ENCODE measurements at places on chromosomes 16 and 17.

DNA sequence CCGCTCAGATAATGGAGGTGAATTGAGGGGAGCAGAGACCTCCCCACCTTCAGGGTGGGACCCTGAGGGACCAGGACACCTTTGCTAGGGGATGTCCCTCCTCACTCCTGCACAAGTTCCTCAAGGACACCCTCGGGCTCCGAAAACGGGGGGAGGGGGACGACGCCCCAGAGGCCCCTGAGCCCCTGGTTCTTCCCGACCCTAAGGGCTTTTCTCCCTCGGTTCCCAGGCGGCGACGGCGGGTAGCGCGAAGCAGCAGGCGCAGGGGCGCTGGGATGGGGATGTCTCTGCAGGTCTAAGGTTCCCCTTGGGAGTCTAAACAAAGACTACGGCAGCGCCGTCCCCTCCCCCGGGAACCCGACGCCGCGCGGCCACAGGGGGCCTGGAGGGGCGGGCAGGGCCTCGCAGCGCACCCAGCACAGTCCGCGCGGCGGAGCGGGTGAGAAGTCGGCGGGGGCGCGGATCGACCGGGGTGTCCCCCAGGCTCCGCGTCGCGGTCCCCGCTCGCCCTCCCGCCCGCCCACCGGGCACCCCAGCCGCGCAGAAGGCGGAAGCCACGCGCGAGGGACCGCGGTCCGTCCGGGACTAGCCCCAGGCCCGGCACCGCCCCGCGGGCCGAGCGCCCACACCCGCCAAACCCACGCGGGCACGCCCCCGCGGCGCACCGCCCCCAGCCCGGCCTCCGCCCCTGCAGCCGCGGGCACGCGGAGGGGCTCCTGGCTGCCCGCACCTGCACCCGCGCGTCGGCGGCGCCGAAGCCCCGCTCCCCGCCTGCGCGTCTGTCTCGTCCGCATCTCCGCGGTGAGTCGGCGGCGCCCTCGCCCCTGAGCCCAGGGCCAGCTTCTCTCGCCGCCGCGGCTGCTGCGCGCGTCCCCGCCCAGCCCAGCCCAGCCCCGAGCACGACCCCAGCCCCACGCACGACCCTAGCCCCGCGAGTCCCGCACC is 36.7 kb upstream of the NDRG4 start:
- peak; percentile 15 for DNase-seq

- DNase-seq: no peak
Measured at GRCh38 chr16:84507011-84507982, 2.8 kb upstream of the MEAK7 start.

GRCh38 chr17:70290770-70291169 is 121.4 kb downstream of the KCNJ2 start:
- DNase-seq: no peak

GRCh38 chr16:68469796-68470460 is 21.6 kb upstream of the SMPD3 start:
- no peak for DNase-seq

DNA sequence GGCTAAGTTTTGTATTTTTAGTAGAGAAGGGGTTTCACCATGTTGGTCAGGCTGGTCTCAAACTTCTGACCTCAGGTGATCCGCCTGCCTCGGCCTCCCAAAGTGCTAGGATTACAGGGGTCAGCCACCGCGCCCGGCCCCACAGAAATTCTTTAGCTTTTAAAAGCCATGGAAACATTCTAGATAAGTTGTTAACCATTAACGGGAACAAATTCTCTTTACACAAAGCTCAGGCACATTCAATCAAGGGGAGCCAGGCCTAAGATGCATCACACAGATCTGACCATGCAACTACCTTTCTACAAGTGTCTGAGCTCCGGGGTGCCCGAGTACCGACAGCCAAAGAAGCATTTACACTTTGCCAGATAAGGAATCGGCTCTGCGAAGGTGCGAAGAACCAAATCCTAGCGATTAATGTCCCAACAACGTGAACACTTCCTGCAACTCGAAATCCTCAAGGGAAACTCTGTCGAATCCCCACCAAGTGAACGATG is 1.0 kb downstream of the EMC8 start:
- DNase-seq: no peak

- DNase-seq: no peak
Measured at GRCh38 chr17:4701116-4701515, 2.8 kb downstream of the PELP1 start.

DNA sequence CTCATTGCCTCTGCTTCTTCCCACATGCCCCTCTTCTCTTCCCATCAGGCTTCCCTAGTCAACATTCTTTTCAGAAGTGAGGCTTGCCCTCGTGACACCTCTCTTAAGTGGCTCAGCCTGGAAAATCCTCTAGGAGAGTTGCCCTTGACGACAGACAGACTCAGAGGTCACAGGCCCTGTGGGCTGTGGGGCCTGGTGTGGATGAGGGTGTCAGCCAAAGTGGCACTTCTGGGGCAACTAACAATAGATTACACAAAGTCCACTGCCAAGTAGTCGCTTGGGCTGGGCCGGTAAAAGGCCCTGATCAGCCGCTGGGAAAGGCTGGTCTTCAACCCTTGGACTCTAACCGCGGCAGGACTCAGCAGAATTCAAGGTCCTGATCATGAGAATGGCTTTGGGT is 33.7 kb upstream of the METTL16 start:
- no peak for DNase-seq

DNA sequence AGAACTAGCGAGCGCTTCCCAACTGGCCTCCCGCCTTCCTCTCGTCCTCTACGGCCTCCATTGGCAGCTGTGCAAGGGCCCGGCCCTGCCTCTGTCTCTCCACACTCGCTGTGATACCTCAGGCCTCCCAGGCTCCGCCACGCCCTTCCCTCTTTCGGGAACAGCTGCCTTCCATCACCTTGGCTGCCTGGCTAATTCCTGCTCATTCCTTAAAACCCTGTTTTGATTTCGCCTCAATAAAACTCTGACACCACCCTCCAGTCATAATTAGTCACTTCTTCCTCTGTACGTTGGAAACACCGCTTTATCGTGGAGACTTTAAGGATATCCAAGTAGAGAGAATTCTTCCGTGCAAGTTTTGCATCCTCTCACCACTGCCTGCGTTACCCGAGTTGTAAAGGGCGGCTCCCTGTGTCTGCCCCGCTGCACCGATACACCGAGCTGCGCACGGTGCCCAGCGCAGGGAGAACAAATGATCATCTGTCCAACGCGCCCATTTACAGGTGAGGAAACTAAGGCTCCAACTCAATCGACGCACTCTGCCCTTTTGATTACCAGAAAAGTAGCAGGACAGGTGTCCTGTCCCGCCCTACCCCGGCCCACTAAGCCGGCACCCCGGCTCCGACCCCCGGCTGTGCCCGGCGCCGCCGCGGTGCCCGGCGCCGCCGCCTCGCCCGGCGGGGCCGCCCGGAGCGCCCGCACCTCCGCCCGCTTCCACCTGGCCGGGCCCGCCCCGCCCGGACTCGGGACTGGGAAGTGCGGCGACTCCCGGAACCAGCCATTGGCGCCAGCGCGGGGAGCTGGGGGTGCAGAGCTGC is 139.7 kb downstream of the SEC14L1 start:
- no peak for DNase-seq

- DNase-seq: no peak
Measured at GRCh38 chr16:11181899-11182279, 74.1 kb downstream of the SOCS1 start.

DNA sequence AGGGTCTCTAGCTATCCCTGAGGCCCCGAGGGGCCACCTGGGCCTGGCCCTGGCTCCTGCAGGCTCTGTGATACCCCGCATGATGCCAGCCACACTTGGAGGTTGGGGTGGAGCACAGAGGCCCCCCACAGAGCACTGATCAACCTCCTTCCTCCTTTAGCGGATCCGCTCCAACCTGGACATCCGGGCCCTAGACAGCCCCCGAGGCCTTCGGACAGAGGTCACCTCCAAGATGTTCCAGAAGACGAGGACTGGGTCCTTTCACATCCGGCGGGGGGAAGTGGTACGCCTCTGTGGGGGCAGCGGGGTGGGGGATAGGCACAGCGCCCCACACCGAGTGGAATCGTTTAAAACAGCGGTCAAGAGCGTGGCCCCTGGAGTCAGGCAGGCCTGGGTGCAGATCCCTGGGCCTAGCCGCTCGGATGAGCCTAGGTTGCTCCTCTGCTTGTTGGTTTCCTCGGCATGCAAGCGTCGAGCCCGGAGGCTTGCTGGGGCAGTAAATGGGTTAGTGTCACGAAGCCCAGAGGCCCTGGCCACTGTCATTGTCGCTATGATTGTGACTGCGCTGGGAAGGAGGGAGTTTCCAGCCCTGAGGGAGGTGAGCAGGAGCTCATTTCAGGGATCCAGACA is 9.9 kb downstream of the ITGB4 start:
- no peak for DNase-seq

DNA sequence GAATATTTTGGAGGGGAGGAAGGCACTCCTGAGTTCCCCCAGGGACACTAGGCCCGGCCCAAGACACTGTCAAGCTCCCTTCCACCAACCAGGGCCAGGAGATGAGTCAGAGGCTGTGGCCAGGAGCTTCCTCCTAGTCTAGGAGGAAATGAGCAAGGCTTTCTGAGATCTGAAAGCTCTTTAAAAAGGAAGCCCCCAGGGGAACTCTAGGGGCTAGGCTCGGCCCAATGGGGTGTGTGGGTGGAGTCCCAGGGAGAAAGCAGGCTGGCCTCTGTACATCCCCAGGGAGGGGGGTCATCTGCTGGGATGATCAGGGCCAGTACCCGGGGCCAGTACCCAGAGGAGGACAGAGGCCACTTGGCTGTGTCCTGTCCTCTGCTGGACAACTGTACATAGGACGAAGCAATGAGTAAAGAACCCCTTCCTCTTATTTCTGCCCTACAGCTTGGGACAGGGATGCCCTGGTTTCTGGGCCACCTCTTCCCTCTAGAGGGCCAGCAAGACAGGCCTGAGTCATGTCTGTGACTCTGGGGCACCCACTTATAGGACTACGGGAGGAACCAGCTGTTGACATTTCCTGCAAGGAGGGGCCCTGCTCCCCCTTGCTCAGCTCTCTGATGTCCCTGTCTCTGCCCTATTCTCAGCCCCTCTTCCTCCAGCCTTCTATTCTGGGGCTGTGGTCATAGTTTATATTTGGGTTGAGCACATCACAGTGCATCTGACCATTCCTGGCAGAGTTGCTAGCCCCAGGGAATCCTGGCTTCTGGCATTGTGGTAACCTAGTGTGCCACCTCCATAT is 2.7 kb downstream of the FHOD1 start:
- peak; percentile 89 for DNase-seq

DNA sequence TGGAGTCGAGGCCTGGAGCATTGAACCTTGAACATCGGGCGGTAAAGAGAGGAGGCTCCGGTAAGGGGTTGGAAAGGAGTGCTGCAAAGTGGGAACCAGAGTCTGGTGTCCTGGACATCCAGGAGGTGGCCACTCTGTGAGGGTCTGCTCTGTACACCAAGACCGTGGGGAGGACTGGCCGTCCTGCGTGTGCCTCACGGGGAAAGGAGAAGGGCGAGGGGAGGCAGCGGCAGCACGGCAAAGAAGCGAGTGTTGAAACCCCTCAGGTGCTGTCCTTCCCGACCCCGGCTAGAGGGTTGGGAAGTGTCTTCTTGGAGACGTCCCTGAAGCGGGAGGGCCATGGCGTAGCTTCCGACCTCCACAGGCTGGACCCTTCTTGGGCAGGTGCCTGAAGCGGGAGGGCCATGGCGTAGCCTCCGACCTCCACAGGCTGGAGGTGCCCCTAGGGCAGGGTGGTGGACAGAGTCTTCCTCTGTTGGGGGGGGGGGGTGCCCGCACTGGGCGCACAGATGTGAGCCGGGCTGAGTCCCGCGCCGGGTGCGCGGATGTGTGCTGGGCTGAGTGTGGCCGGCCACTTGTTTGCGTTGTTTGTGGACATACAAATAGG is 42.0 kb downstream of the FOXK2 start:
- no peak for DNase-seq

DNA sequence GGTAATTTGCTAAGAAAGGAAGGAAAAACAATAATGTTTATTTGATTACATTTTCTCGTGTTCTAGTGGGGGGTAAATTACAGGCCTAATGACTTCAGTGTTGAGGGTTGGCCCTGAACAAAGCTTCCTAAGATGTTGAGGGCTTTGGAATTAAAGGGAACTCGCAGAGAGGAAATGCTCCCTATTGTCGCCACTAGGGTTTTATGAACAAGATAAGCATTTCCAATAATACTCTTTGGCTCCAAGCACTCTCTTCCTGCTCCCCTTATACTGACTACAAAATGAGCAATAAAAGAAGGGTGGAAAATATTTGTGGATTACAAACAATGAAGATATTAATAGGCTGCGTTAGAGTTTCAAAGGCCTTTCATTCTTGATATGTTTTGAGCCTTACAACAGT is 363.6 kb downstream of the HS3ST3B1 start:
- DNase-seq: no peak

- no peak for DNase-seq
Measured at GRCh38 chr16:56195151-56195550, 3.9 kb downstream of the GNAO1 start.

DNA sequence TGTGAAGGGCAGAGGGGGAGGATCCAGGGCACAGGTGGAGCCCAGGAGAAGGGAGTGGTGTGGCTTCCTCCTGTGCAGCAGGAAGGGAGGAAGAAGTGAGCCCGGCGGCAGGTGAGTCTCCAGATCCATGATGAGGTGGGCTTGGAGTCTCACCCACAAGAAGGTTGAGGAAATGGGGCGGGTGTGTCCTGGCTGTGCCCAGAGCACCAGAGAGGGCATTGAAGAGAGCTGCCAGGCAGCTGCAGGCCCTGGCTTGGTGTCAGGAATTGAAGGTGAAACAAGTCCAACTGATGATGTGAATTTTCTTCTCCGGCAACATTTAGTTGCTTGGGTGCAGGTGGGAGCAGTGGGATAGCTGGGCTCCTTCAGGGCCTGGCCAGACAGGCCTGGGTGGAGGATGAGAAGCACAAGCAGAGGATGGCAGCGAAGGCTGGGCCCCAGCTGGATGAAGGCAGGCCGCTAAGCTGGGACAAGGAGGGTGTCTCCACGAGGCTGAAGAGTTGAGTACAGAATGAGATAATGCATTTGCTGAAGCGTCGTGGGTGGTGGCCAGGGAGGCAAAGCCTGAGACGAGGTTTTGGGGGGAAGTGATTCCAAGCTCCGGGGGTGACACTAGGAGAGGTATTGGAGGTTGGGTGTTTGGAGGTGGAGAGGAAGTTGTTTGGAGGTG is 18.3 kb downstream of the NT5M start:
- DNase-seq: no peak

DNA sequence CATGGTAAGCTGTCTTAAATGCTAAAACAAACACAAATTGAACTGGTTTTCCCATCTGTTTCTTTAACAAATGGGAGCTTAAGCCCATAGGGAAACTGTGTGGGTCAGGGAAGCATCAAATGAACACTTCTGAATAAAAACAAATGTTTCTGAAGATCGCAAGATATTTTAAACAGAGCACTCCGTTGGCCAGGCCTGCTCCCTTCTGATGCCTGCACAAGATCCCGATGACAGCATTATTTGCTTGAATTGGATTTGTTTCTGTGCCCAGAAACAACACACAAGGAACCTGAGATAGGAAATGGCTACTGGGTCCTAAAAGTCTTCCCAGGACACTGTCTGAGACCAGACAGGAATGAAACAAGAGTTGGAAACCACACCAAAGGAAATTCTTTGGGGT is 425.8 kb upstream of the ZFHX3 start:
- no peak for DNase-seq

DNA sequence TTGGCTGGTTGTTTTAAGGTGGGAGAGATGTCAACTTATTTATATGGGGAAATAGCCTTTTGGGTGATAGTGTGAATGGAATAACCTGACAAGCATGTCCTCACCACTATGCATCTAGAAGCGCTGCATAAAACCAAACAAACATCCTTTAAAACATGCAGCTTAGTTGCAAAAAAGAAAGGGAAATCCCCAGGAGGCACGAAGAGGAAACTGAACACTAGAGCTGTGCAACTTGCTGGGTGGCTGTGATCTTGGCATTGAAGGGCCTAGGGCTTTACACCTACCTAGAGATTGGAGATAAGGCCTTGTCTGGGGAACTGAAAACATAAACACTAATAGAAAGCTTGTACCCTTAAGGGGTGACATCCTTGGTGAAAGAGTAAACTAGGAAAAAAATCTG is 7.3 kb downstream of the C16orf54 start:
- peak; percentile 76 for DNase-seq

- no peak for DNase-seq
Measured at GRCh38 chr16:66923247-66923731, 2.0 kb downstream of the RRAD start.

Data from T-helper 2 cell (primary cell).